Naive thymus-derived CD8-positive, alpha-beta T cell (primary cell): ENCODE measurements at places on chromosomes 6 and 20.

DNA sequence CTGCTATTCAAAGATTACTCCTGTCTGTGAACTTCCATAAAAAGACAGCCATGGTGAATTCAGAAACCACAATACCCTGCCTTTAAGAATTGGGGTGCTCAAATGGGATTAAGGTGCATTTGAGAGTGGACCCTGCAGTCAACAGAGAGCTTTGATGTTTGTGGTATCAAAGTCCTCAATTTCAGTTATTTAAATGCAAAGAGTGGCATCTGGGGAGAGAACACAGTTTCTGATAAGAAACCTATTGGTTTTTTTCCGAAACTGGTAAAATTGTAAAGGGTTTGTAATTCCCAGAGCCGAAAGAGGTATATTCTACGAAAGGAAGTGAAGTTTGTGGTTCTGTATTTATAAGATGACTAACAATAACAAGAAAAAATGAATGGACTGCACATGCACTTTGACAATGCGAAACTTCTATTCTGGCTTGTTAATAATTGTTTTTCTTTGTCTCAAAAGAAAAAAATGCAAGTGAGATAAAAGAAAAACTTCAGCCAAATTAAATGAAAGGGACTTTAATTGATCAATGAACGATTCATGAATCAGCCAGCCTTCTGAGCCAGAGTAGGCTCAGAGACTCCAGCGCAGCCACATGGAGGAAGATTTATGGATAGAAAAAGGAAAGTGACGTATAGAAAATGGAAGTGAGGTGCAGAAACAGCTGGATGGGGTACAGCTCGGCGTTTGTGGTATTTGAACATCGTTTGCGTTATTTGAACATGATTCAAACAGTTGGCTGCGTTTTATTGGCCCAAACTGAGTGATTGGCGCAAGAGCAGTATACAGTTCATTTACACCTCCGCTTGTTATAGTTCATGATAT lies 70.5 kb upstream of the DUSP22 start:
- no peak for DNase-seq

DNA sequence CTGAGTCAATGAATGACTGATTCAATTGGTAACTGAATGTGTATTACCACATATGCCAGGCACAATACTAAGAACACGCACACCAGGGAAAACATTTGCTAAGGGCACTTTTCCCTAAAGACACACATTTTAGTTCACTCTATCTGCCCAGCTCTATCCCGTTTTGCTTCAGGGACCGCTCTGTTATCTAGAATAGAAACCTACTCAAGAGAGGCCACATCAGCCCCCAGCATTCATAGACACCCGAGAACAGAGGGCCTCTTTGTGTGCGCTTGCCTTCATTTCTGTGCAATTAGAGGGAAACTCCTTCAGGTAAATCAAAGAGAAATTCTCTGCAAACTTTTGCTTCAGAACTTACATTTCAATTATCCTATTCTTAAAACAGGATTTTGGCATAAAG lies 50.3 kb downstream of the DZANK1 start:
- no peak for DNase-seq

DNA sequence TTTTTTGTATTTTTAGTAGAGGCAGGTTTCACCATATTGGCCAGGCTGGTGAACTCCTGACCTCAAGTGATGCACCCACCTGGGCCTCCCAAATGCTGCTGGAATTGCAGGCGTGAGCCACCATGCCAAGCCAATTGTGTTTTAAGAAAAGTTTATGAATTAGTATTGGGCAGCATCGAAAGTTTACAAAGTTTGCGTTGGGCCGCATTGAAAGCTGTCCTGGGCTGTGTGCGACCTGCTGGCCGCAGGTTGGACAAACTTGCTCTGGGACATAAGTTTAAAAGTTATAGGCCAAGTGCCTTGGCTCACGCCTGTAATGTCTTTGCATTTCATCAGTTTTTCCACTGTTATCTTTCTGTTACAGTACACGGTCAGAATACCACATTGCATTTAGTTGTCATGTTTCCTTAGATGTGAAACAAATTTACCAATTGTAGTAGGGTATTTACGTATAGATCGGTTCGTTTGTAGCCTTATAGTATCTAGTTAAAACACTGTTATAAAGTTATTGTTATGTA lies 39.5 kb downstream of the ASXL1 start:
- no peak for DNase-seq

DNA sequence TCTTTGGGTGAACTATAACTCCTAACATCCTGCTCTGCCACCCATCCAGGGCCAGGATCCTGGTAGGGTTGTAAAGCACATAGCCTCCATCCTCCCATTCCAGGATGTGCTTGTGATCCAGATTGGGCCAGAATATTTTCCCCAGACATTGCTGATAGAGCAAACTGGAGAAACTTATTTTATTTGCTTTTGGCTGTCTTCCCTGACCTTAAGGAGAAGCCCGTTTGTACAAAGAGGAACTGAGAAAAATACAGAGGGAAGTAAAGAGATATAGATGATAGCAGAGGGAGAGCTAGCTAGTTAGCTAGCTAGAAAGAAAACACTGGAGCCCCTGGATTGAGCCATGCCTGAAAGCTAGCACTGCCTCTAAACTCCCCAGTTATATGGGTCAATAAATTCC lies 9.0 kb upstream of the HDAC2 start:
- DNase-seq = no peak
